Renal cortex interstitium (tissue), 15 donors: ENCODE measurements at places on chromosomes 4 and X. TPM values are rescaled to one million over a fixed set of nuclear protein-coding genes. Genes with fewer than 3 reads are reported as not detected.

DNA sequence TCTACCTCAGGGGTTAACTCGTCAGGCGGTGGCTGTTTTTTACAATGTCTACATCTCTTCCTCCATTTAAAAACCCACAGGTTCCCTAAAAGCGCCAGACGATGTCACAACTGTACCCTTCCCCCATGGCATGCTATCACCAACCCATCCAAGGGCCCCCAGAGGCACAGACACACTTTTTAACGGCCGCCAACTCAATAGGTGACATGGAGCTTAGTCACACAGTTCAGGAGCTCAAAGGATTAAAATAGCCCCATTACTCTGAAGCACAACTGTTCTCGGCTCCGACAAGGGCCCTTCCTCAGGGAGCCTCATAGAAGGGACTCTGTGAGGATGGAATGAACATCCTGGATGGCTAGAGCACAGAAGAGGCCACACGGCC, 12.4 kb downstream of the SH3KBP1 start:
- no peak for DNase-seq

Gene DCAF12L1
- polyA plus RNA-seq, result 5.0 TPM

DNA sequence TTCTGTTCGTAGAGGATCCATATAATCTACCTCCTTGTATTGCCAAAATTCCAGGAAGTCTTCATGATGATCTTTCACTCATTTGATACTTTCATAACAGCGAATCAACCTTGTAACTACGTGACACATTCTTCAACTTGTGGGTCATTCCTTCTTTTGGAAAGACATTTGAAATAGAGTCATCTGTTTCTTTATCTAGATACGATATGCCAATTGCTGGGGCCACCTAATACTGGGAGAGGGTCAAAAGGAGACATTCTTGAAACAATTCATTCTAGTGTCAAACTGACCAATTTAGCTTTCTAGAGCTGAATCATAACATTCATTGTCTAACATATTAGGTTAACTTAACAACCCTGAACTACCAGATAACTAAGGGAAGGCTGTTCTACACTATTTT, 62.9 kb upstream of the SMAD1 start:
- DNase-seq, result no peak

GRCh38 chr4:143441678-143442077, 71.8 kb upstream of the SMARCA5 start:
- DNase-seq, result no peak

Gene YIPF7
- polyA plus RNA-seq, result 0.53 TPM

GRCh38 chr4:55398461-55398860, 2.7 kb downstream of the TMEM165 start:
- DNase-seq, result no peak

GRCh38 chr4:24496597-24496996, 87.8 kb downstream of the DHX15 start:
- no peak for DNase-seq

DNA sequence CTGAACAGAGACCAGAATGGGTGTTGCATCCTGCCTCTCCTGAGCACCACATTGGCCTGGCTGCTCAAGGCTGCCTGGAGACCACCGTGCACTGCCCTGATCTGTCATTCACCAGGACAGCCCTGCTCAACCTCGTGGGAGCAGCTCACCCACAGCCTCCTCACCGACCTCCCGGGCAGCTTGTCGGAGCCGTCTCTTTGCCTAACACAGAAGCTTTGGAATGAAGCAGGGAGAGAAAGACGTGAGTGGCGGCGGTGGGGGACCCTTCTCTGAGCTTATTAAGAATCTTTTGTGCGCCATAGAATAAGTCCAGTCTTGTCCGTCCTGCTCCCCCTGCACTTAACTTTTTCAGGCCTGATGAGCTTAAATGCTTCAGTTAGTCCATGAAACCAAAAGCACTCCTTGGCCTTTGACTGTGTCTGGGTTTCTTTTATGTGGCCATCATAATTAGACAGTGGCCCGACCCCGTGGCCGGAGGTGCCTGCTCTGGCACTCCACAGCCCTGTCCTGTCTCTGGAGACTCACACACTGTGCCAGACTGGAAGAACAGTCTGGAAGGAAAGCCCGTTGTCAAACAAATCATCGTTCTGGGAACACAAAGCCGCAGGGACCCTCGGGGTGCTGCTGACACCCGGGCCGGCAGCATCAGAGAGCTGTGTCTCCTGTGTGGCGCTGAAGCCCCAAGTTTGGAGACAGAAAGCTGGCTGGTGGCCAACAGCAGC, 192.8 kb downstream of the BCOR start:
- no peak for DNase-seq

DNA sequence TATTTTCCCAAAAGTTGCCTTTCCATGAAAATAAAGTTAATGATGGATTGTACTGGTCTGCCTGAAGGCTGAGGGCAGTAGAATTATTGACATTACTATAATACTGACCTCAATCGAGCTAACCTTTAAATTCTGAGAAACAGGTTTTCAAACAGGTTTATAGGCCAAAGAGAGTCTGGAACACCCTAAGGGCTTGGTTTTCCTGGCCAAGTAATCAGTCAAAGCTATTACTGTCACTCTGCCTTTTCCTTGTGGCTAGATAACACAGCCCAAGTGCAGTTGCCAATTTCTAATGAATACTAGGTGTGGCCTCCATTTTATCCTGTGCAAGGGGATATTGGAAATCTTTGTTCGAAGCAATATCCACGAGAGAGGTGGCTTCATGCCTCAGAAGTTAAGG, 75.2 kb downstream of the INTS12 start:
- no peak for DNase-seq

GRCh38 chr4:26842911-26843310, 17.7 kb upstream of the STIM2 start:
- DNase-seq, result no peak

GRCh38 chrX:12974305-12974795, 560 bp upstream of the TMSB4X start:
- no peak for DNase-seq

Gene DGAT2L6
- not detected for polyA plus RNA-seq

DNA sequence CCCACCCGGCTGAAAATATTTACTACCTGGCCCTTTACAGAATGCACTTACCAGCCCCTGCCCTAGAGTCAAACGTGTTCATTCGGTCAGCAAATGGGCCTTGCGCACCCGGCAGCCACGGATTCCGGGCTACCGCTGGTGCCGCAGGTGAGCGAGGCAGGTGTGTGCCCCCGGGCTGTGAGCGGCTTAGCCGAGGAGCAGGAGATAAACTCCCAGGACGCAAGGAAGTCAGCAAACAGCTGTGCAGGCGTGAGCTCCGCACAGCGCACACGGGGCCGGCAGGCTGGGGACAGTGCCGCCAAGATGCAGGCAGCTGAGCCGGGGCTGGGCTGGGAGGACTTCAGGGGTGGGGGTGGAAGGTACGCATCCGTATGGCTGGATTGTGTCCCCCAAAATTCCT, 211.2 kb upstream of the PSAPL1 start:
- DNase-seq, result no peak

DNA sequence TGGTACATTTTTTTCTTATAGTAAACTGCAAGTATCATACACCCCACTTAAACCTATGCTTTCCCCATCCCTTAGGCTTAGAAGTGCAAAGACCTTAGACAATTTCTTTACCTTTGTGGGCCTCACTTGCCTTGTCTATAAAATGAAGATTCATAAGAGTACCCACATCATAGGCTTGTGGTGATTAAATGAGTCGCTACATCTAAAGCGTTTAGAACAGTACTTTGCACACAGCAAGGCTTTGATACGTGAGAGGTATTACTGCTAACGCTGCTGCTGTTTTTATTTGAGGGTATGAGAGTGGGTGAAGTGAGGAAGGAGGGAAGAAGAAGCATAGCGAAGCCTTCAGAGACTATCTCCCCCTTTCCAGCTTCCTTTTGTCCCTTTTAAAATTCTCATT, 87.8 kb upstream of the RPS6KA3 start:
- DNase-seq, result no peak

DNA sequence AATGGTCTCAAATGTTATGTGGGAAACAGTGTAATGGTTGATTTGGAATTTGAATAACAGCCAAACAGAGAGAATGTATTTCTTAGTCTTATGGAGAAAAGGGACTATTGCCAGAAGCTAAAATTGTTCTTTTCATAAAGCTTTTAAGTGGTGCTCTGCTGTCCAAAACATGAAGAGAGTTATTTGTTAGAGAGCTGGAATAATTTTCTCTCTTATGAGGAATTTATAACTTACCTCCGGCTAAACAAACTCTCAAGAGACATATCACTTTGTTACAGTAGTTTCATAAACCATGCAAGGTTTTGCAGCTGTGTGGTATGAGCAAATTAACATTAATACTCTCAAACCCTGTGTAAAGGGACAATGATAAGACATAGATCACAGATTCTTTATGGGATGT, 28.6 kb downstream of the SULT1B1 start:
- no peak for DNase-seq

DNA sequence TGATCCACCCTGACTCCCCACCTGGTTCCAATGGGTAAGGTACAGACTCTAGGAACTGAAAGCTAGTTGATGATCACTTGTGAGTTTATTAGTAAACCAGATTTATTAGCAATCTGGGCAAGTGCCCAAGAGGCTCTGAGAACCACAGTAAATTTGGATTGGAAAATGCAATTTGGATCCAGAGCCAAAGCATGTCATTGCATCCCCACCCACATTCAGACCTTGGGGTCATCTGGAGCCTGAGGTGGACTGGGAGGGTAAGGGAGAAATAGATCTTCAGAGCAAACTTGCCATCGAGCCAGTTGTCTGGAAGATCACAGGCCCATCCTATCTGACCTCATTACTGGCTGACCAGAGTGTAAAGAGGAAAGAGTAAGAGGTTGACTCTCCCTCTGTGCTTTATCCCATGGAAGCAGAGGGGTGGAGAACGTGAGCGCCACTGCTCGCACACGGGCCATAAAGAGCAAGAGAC, 78.7 kb upstream of the RASGEF1B start:
- no peak for DNase-seq

GRCh38 chr4:97394653-97395052, 748.6 kb downstream of the STPG2 start:
- DNase-seq, result no peak

DNA sequence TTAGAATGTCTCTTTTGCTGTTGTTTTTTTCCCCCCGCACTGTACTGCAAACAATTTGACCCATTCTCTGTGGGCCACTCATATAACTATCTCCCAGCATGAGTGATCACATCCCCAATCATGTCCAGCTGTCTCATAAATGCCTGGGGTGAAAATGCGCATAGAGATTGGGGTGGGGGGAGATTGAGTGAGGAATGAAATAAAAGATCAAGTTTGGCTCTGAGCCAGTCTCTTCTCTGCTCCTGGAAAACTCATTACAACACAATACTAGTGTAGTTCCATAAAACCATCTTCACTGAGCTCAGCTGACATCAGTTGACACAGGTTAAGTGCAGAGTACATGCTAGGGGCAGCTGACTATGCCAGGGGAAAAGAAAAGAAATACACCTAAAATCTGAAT, 96.9 kb downstream of the EGF start:
- DNase-seq, result no peak

Gene RAB9B
- polyA plus RNA-seq, result 2.6 TPM

- DNase-seq, result no peak
These were observed 1068.5 kb downstream of the PCDH7 start for GRCh38 chr4:31788676-31789075.
